ENCODE measurements at places on chromosomes 1 and 21.

DNA sequence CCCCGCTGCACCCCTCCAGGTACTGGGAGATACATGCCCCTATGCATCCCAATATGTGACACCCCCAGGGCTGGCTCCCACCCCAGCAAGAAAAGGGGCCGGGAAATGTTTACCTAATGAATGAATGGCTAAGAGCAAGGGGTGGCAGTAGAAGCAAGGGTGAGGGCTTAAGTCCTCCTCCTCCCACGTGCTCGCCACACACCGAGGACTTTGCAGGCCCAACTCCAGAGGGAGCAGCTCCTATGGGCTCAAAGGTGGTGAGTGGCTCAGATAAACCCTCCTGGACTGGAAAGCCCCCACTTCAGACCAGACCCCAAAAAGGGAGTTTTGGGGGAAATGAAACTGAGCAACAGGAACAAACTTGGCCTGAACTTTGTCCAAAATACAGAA is 11.4 kb downstream of the SLC45A3 start:
- DNase-seq = no peak

DNA sequence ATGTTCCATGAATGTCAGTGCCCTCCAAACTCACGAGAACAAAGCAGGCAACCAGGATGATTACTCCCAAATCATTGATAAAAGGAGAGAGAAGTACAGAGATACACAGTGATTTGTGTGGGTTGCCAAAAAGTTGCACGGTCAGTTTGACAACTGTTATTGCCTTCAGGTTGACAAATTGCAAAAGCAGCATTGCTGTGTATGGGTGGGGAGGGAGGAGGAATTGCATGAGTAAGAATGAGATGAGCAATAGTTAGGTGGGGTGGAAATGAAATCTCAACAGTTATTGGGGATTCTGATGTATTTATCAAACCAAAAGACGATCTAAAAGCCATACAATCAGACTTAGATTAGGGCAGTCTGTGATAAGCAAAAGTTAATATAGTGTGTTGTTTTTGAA is 93.7 kb downstream of the NTMT2 start:
- DNase-seq = peak; percentile 75

DNA sequence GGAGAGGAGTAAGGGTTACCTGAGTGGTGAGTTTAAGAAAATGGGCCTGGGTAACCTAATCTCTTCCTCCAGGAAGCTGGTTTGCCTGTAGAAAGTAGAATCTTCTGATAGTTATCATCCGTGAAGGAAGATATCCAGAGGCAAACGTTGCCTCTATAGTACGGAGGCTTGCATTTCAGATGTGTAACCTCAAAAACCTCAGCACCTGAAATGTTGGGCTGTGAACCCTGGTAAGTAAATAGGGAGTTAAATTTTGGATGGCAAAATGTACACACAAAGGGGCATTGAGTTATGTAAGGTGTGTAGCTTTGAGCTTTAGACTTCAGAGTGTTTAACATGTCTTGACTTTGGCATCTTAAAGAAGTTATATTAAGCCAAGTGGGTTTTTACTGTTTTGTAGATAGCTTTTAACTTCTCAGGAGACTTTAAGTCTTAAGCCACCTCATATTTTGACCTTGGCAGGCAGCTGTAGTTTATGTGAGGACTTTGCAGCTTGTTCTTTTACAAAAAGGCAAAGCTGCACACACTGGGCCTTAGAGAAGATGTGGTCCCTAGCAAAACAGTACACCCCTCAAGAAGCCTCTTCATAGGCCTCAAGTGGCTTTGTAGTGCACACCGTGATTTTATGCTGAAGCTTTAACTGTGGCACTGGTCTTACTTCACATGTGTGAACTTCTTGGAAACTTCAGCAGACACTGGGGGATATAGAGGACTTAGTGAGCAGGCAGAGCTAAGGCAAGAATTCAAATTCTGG is 83.4 kb downstream of the SNRPE start:
- DNase-seq = no peak

DNA sequence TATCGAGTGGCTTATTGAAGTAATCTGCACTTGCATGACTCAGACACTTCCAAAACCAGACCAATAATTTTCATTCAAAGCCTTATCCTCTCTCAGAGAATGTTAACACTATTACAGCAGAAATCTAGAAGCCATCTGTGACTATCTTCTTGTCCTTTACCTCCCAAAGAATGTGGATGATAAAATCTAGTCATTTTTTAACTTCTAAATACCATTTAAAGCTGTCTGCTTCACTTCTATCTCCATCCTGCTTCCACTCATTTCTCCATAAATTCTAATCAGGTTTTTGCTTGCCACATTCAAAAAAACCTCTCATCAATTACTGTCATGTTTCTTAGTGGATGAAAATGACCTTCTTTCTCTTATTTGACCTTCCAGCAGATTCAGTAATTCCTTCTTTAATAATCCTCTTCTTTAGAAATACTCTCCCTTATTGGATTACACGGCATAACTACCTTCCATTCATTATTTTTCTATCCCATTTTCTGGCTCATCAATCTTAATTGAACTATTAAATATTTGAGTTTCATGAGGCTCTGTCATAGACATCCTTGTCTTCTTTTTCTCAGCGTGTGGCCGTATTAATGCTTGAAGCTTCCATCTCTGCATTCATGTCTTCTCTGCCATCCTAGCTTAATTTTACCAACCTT is 1999.4 kb downstream of the MRPL39 start:
- no peak for DNase-seq

GRCh38 chr1:160806109-160806665 is 10.2 kb downstream of the LY9 start:
- DNase-seq = no peak

DNA sequence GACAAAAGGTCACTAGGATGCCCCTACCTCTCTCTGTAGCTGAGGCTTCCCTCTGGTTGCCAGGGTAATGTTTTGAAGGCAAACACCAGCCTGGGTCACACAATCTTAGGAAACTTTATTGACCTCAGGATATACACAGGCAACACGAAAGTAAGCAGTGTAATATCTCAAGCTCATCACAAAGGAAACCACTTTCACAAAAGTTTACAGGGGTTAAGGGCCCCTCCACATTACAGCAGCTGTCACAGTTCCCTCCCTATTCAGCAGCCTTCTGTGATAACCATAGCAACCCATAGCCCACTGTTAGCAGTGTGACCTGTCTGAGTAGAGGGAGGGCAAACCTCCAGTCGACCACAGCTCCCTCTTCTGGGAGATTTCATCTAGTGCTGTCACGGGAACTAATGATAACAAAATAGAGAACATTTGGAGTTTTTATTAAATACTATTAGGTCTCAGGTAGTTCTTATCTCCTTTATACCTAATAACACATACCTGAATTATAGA is 149.8 kb downstream of the PTPRC start:
- no peak for DNase-seq

DNA sequence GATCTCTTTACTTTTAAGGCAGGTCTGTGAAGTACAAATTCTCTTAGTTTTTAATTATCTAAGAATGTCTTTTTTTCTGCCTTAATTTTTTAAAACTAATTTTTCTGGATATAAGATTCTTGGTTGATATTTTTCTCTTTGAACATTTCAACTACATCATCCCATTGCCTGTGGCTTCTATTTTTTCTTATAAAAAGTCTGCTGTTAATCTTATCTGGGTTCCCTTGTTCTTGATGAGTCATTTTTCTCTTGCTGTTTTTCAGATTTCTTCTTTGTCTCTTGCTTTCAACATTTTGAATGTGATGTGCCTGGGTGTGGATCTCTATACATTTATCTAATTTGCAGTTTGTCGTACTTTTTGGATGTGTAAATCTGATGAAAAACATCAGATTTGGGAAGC is 525.2 kb upstream of the PBX1 start:
- DNase-seq = no peak

DNA sequence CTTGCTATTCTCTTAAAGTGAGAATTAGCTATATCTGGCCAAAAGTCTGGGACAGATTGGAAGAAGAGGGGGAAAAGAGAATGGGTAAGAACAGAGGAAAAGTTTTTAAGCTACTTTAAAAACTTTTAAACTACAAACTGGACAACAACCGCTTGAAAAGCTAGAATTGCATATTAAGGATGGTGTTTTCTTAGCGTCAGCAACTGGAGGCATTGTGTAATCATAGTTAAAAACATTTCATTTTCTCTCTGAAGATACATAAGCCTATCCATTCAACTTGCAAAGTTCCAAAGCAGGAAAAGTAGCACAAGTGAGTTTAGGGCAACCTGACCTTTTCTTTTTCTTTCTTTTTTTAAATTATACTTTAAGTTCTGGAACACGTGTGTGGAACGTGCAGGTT is 10.9 kb downstream of the PBX1 start:
- peak; percentile 57 for DNase-seq

GRCh38 chr1:20730690-20731056 is 1.8 kb downstream of the SH2D5 start:
- no peak for DNase-seq

GRCh38 chr21:33844104-33844889 is 71.3 kb downstream of the ATP5PO start:
- peak; percentile 30 for DNase-seq

- no peak for DNase-seq
These were observed 24.2 kb downstream of the PTPRU start for GRCh38 chr1:29260531-29260930.

- DNase-seq = no peak
These were observed 4.0 kb downstream of the FBLIM1 start for GRCh38 chr1:15762546-15762945.

Measured in fibroblast of the aortic adventitia (primary cell).